Fibroblast of skin of scalp (primary cell): ENCODE measurements at places on chromosomes 2 and 18.
A peak's percentile ranks its signal among the peaks of the same experiment; 100 is the strongest.

- no peak for DNase-seq
Measured at GRCh38 chr18:4264347-4264791, 190.7 kb downstream of the DLGAP1 start.

DNA sequence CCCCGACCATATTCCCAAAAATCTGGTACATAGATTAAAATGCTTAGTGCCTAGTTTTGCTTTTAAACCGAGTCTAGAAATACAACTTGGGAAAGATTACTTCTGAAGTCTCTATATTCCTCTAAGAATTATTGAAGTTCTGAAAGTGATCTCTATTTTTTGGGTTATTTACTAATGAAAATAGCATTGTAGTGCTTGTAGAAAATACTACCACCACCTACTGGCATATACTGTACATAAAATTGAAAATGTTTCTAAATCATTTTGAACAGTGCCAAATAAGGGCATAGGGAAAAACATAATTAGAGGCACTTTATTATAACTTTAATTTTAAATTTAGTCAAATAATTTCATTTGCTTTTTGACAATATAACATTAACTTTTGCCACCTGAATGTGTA, 1399.6 kb upstream of the ZEB2 start:
- peak; percentile 4 for DNase-seq

DNA sequence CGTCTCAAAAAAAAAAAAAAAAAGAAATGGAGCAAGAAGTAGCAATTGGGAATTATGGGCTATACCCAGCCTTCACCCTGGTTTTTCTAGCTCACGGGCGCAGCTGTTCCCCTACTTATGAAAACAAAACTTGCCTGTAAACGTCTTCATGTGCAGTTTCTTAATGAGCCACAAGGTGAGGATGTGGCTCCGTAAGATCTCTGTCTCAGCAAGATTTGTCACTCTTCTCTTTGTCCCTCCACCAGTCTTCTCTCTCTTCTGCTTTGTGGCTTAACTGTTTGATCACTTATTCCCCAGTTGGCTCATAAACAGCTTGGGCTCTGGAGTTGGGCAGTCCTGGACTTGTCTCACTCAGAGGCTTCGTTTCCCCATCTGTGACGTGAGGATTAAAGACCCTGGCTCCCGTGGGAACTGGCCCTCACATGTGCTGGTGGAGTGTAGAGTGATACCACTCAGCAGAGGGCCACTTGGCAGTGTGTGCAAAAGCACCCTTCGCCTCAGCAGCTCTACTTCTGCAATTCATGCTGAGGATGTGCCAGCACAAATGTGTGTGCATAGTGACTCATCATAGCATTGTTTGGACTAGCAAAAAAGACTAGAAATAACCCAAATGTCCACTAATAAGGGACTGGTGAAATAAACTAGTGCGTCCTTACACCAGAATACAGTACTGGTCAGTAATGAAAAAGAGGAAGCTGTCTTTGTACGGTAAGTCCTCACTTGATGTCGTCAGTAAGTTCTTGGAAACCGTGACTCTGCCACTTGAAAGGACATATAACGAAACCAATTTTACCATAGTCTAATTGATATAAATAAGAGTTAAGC, 8.7 kb downstream of the CEP68 start:
- DNase-seq = peak; percentile 86

GRCh38 chr2:172697296-172697695, 38.3 kb upstream of the RAPGEF4 start:
- no peak for DNase-seq

- DNase-seq = no peak
Measured at GRCh38 chr18:59068276-59069071, 71.2 kb upstream of the SEC11C start.

- DNase-seq = peak; percentile 33
Measured at GRCh38 chr2:109242210-109242653, 113.2 kb downstream of the SH3RF3 start.

GRCh38 chr2:239871481-239872435, 153.4 kb downstream of the NDUFA10 start:
- no peak for DNase-seq

- peak; percentile 59 for DNase-seq
Measured at GRCh38 chr2:9984217-9984739, 32.8 kb downstream of the GRHL1 start.

- DNase-seq = no peak
Measured at GRCh38 chr2:60821587-60822302, 59.6 kb upstream of the REL start.

GRCh38 chr2:207768866-207769596, 675 bp downstream of the FZD5 start:
- no peak for DNase-seq

DNA sequence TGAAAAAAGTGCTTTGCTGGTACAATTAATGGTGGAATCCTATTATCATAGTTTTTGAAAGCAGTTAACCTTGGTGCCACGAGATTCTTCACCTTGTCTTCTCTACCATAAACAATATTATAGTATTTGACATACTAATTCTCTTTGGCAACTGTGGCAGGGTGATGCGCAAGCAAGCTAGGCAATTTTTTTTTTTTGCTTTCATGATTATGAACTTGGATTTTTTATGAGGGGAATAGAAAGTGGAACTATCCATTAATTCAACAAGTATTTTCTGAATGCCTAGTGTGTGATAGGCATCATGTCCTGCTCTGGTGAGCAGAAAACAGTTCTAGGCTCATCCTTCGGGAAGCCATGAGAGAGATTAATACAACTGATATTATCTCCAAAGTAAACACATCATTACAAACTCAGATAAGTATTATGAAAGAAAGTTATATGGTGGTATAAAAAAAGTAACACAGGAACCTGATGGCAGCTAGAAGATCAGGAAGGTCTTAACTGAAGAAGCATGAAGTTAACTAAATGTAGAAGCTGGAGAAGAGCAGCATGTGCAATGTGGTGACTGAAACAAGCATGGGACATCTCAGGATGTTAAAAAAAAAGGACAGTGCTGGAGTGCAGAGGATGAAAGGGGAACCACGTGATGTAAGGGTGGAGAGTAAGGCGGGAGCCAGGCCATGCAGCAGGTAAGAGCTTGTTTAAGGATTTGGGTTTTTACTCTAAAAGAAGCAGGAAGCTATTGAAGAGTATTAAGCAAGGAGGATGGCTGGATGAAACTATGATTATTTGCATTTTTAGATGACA, 113.7 kb downstream of the ZEB2 start:
- no peak for DNase-seq

GRCh38 chr2:29765721-29766120, 155.7 kb downstream of the ALK start:
- DNase-seq = peak; percentile 44

DNA sequence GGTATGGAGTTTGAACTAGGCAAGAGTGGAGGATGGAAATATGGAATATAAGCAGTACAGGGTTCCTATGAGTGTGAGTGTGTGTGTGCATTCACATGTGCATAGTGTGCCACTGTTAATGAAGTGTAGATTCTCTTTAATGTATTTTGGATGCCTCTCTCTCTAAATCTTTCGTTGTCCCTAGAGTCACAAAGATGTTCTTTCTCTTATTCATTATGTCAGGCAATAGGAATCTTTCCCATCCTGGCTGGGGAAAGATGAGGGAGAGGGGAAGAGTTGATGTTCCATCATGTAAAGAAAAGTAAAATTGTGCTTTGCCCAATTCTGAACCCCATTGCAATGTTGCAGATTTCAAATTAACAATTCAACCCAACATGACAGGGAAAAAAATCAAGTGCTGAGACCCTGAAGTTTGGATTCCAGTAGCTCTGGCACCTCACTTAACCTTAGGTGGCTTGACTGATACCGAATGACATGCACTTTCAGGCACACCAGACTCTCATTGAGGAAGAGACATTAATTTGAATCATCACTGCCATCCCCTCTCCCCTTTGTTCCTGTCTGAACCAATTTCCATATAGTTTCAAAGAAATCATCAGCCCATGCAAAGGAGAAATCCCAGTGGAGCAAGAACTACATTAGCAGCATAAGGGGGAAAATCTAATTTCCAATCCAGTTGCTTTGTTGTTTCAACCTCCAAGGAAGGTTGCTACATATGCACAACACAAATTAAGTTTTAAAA, 28.0 kb downstream of the KLF7 start:
- no peak for DNase-seq

- no peak for DNase-seq
Measured at GRCh38 chr2:206814498-206814897, 49.1 kb downstream of the FASTKD2 start.

- DNase-seq = no peak
Measured at GRCh38 chr2:67726416-67726815, 329.3 kb downstream of the ETAA1 start.

- DNase-seq = peak; percentile 42
Measured at GRCh38 chr2:46379213-46380037, 82.2 kb downstream of the EPAS1 start.

- no peak for DNase-seq
Measured at GRCh38 chr2:28425464-28425835, 32.8 kb downstream of the FOSL2 start.

DNA sequence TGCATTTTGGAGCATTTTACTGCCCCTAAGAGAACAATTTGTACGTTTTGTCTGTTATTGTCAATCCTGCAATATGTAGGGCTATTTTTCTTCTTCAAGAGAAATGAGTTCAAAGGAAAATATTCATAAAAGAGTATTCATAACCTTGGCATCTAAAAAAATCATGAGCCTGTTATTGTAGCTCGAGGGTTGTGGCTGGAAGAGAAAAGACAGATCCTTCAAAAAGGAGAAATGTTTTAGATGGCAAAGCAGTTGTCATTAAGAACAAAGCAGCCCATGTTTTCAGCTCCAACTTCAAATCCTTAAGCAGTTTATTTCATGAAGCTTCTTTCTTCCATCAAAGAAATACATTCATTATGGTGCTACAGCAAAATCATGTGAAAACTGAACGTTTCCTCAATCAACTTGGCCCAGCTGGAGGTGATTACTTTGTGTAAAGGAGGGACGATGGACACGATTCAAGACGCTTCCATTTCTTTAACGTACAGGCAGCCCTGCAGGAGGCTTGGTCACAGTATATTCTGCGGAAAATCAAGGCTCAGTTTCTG, 31.4 kb downstream of the QPCT start:
- DNase-seq = no peak

DNA sequence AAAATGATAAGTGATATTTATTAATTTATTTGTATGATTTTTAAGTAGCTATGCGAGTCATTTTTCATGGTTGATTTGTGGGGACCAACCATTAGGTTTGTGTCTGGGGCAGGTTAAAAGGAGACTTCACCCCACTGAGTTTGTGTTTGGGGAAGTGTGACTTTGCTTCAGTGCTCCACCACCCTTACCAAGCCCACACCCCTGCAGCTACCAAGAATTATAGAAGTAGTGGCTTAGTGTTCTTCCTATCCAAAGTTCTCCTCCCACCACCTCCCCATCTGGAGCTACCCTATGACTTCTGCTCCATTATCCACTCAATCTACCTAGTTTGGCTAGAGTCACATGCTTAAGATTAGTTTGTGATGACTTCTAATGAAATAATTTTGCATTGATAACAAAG, 182.1 kb upstream of the ZEB2 start:
- no peak for DNase-seq

DNA sequence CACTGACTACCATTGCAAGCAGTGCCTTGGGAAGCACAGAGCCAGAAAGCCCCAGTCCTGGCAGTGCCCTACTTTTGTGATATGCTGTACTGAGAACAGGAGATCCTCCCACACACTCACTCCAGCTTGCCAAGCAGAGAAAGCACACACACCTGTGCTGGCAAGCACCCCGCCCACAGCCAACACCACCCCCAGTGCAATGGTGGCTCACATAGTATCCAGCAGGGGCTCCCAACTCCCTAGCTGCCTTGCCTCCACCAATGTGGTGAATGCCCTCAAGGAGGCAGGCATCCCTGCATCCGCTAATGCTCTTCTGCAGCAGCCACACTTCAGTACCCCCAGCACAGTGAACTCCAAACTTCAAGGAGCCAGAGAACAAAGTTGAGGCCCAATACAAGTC, 1655.8 kb downstream of the SUCLG1 start:
- no peak for DNase-seq

- DNase-seq = no peak
Measured at GRCh38 chr2:121868652-121869051, 113.2 kb downstream of the TSN start.

GRCh38 chr2:143629340-143629739, 500.1 kb downstream of the ARHGAP15 start:
- DNase-seq = peak; percentile 85

DNA sequence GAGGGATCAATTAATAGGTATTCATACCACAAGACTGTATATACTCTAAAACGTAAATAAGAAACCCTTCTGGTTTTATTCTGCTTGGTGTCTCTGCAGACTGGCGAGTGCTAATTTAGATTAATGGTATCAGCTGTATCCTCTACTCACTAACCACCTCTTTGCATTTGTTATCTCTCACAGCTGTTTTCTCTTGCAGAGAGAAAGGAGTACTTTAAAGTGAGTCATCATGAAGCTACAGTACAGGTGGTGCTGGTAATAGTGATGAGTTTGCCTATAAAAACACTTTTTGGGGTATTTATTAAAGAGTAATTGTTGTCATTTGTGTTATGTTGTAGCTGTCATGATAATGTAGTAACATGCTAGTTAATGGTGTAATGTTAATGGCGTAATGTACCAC, 147.7 kb downstream of the NETO1 start:
- no peak for DNase-seq

DNA sequence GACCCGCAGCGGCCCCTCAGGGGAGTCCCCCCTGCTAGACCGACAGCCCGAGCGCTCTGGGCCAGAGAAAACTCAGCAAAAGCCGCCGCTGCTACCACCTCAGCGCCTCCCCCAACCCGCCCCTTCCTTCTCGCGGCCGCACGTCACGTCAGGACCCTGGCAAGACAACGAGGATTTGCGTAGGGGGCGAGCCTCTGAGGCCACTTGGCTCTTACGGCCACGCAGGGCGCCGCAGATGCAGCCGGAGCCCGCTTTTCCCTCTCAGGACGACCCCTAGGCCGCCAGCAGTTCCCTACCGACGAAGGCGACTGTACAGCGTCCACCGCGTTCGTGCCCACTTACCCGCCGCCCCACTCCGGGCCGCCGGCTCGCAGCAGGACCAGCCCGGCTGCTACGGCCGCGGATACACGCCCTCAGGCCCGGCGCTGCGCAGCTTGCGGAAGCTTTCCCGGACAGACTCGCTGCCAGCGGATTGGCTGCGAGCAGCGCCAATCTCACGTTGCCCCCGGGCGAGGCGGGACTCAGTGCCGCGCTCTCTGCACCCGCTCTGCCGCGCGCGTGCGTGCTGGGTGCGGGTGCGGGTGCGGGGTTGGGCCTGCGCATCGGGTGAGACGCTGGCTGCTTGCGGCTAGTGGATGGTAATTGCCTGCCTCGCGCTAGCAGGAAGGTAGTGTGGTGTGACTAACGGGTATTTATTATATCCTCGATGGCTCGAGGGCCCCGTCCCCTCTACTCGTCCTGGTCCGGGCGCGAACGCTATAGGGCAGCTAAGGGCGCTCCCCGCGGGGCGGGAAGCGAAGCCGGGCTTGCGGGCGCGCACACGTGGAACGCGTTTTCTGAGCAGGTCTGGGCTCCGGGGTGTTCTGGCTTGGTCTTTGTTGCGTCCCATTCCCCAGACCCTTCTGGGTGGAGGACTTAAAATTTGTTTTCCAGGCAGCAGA, at the start of the genes ORMDL1 and PMS1:
Gene ORMDL1 (minus strand): TSS at position 413 of the 941 bp plus-strand sequence. CDS start 1,744 bp downstream, outside the sequence.
Gene PMS1 (plus strand): TSS at position 524 of the 941 bp plus-strand sequence. CDS start 7,360 bp downstream, outside the sequence.
- DNase-seq = peak; percentile 96

GRCh38 chr2:176339208-176339607, 70.0 kb downstream of the MTX2 start:
- no peak for DNase-seq

GRCh38 chr18:23134780-23135549, at the start of gene CABLES1:
Gene CABLES1 (plus strand): TSS chr18:23135485. CDS start chr18:23135763, 278 bp downstream.
- DNase-seq = peak; percentile 43

GRCh38 chr18:14767474-14767873, 19.5 kb downstream of the ANKRD30B start:
- peak; percentile 44 for DNase-seq
